ENCODE measurements at places on chromosomes 1 and 21. TPM values are rescaled to one million over a fixed set of nuclear protein-coding genes. Genes with fewer than 3 reads are reported as not detected.

The IL20 gene
- total RNA-seq: not detected

The FAM163A gene
- total RNA-seq: not detected

The C1QA gene
- total RNA-seq: not detected

The CALML6 gene
- 1.1 TPM for total RNA-seq

The CCDC181 gene
- total RNA-seq: not detected

The FCGR2B gene
- 1.7 TPM for total RNA-seq

The IFNAR1 gene
- 47.4 TPM for total RNA-seq

The PEX11B gene
- total RNA-seq: 34.6 TPM

The GBP4 gene
- 24.7 TPM for total RNA-seq

Measured in T-cell (primary cell).